Thymus (tissue), 14 donors: ENCODE measurements at places on chromosomes 16 and 17.

GRCh38 chr17:2852221-2852620, 56.0 kb downstream of the RAP1GAP2 start:
- DNase-seq, result no peak

GRCh38 chr17:42488032-42488431, 29.4 kb downstream of the ATP6V0A1 start:
- DNase-seq, result no peak

- DNase-seq, result no peak
Measured at GRCh38 chr17:5762191-5762590, 177.9 kb upstream of the NLRP1 start.

- no peak for DNase-seq
Measured at GRCh38 chr16:69345923-69346322, 5.7 kb downstream of the TMED6 start.

DNA sequence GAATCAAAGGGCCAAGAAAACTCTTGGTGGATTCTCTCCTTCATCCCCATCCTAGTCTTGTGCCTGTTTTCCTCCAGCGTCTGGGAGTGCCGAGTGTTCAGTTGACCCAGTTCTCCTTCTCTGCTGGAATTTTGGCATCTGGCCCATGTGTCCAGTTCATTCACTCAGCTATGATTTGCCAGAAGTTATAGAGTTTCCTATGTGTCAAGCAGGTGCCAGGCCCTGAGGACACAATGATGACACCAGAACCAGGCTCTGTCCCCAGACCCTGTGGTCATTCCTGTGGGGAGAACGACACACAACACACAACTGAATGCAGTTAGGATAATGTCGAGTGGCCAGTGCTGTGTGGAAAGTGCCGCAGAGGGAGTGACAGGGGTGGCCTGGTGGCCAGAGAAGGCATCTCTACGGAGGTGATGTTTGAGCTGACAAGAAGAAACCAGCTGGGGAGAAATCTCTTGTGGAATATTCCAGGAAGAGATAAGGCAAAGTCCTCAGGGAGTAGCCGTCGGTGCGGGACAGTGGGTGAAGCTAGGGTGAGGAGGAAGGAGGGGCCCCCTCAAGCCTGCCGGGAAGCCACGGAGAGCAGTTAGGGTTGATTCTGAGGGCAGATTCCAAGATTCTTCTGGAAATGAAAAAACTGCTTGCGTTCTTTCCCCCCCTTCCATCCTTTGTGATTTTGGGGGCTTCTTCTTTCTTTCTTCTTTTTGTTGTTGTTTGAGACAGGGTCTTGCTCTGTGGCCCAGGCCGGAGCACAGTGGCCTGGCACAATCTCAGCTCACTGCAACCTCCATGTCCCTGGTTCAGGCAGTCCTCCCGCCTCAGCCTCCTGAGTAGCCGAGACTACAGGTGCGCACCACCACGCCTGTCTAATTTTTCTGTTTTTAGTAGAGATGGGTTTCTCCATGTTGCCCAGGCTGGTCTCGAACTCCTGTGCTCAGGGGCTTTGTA, 35.8 kb upstream of the IL34 start:
- no peak for DNase-seq

GRCh38 chr17:15470536-15470935, 3.1 kb upstream of the CDRT4 start:
- no peak for DNase-seq

DNA sequence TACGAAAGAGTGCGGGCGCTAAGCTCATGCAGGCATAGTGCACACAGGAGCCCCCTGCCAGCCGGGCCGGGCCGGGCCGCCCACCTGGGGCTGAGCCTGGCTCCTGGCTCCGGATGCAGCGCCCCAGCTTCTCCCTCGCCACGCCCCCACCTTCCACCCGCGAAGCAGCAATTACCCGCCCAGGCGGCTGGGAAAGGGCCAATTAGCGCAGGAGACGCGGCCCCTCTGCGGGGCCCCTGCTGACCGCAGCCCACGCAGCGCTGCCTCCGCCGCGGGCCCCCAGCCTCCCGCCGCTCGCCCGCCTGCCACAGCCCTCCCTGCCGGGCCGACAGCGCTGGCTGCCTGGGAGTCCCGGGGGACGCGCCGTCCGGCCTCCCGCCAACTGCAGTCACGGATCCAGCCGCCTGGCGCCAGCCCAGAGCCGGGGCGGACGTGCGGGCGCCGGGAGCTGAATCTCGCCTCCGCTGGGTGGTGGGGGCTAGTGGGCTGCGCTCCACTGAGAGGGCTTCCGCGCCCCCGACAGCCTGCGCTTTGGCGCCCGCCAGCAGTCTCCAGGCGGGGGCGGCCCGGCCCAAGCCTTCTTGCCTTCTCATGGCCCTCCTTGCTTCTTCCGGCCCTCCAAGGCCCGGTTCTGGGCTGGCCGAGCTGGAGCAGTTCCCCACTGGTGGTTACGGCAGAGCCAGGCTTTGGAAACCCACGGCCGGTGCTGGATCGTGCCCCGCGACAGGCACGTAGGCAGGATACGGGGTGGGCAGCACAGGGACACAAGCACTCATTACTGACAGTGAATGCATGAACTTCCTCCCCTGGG, 14.9 kb upstream of the CBFB start:
- peak; percentile 53 for DNase-seq

GRCh38 chr17:44568945-44569858, 11.9 kb downstream of the FZD2 start:
- no peak for DNase-seq

GRCh38 chr17:82963104-82963950, 116.1 kb upstream of the METRNL start:
- DNase-seq, result no peak

DNA sequence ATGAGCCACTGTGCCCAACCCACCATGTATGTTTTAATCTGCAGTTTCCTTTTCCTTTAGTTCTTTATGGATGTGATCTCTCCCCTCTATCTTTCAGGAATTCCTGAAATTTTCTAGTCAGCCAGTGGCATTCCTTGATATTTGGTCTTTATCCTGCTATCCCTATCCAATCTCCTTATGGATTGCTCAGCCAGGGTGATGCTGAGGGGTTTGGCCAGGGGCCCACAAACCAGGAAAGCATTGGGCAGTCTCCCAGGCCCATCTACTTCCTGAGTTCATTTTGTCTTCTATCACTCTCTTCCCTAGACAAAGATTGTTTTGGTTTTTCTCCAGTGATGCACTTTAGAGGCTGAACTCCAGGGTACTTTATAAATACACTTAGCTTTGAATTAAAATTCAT, 115.9 kb downstream of the KATNIP start:
- no peak for DNase-seq

- DNase-seq, result no peak
Measured at GRCh38 chr17:8105957-8106398, 12.3 kb downstream of the ALOXE3 start.

GRCh38 chr16:61296814-61297213, 739.4 kb downstream of the CDH8 start:
- DNase-seq, result no peak

DNA sequence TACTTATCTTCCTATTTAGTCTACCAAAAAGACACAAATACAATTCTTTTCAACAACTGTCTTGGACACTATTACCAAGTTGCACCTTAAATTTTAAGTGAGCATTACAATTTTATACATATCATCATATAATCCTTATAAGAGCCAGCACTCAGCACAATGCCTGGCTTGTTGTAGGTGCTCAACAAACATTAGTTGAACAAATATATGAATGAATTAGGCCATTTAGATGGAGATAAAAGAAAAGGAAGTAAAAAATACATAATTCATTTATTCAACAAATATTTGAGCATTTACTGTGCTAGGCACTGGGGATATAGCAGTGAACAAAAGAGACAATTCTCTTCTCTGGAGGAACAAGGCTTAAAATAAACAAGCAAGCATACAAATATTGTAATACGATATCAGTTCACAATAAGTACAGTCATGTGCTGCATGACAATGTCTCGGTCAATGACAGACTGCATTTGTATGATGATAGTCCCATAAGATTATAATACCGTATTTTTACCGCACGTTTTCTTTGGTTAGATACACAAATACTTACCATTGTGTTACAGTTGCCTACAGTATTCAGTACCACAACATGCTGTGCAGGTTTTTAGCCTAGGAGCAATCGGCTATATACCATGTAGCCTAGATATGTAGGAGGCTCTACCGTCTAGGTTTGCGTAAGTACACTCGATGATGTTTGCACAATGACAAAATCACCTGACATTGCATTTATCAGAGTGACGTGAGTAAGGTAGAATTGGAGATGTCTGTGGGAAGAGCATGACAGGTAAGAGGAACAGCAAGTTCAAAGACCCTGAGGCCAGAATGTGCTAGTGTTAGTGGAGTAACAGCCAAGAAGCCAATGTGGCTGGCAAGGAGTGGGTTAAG, 86.4 kb upstream of the HS3ST2 start:
- DNase-seq, result no peak
